Esophagus squamous epithelium (tissue), 5 donors: ENCODE measurements at places on chromosomes 16 and 17.
A peak's percentile ranks its signal among the peaks of the same experiment; 100 is the strongest.

DNA sequence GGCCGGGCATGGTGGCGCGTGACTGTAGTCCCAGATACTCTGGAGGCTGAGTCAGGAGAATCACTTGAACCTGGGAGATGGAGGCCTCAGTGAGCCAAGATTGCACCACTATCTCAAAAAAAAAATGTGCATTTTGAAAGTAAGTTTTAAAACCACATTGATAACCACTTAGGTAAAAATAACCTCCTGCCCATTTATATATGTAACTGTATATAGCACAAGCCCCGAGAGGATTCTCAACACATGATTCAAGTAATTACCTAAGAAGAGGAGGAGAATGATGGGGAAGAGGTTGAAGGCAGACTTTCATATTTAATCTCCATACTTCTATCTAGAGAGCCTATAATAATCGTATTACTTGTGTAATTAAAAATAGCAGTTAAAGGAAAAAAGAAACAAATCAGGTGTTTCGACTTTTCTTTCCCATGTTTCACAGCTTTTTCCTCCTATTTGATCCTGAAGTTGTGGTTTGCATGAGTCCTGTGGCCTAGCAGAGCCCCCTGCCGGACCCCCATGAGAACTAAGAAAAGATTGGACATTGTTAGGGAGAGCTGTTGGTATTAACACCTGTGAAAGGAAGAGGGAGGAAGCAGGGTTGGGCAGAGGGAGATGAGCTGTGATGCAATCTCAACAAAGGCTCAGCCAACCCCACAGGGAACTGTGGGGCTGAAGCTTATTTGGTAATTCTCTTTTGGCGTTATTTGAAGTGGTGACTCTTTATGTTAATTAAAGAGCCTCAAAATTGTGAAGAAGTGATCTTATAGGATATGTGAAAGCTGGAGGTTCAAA is 22.1 kb downstream of the PMFBP1 start:
- H3K27me3 ChIP-seq = no peaks in the 10 kb centered on the region
- no peaks in the 10 kb centered on the region for H3K36me3 ChIP-seq
- H3K4me3 ChIP-seq = no peak overlapping the region
- no peaks in the 10 kb centered on the region for H3K4me1 ChIP-seq
- no peak for DNase-seq

DNA sequence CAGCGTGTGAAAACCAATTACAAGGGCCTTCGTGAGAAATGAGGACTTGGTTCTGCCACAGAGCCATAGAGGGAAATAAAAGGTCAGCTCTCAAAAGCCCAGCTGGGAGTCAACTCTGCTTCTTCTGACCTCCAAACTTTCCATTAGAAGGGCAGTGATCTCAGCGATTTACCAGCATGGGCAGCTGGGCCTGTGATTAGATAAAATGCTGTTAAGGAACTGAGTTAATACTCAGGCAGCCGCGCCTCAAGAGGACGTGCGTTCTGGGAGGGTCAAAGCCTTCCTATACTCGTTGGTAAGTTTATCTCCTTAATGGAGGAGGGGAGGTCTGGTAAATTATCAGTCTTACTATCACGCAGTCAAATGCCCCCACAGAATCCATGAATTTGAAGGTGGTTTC is 480.2 kb upstream of the ERCC4 start:
- DNase-seq = no peak
- H3K4me3 ChIP-seq = no peak overlapping the region
- no peaks in the 10 kb centered on the region for H3K27me3 ChIP-seq
- no peaks in the 10 kb centered on the region for H3K36me3 ChIP-seq
- H3K27ac ChIP-seq = no peak overlapping the region

GRCh38 chr16:2511128-2511800 is 2.5 kb upstream of the ATP6V0C start:
- peaks cover 24% of the 10 kb centered on the region for H3K4me1 ChIP-seq
- no peaks in the 10 kb centered on the region for H3K27me3 ChIP-seq
- DNase-seq = no peak
- H3K27ac ChIP-seq = no peak overlapping the region
- H3K4me3 ChIP-seq = no peak overlapping the region

- H3K36me3 ChIP-seq = no peaks in the 10 kb centered on the region
- H3K27ac ChIP-seq = peak overlapping the region; percentile 75
- H3K4me3 ChIP-seq = no peak overlapping the region
- H3K27me3 ChIP-seq = peaks cover 5% of the 10 kb centered on the region
- peaks cover 54% of the 10 kb centered on the region for H3K4me1 ChIP-seq
Observed at GRCh38 chr17:78324391-78325075, 35.3 kb downstream of the SOCS3 start.

DNA sequence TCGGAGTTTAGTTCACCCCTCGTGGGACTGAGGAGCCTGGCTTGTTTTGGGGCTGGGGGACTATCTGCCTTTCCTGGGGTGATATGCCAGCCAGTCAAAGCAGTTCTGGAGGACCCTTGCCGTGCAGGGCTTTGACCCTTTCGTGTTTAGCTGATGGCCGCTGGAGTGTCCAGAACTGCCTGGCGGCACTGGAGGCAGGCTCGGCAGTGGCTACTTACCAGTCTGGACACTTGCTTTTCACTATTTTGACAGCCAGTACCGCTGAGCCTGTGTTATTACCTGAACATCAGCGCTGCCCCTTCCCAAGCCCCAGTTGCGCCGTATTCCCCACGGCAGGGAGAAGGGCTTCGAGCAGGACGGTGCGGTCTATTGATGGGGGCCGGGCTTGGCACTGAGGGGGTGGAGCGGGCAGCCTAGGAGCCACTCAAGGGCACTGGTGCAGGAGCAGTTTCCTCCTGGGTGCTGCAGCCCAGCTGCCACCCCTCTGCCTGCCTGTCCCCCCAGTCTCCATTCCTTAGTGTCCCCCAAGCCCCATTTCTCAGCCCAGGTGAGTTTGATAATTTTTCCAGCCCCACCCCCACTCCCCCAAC is 18.6 kb downstream of the CCDC92B start:
- no peaks in the 10 kb centered on the region for H3K27me3 ChIP-seq
- H3K36me3 ChIP-seq = no peaks in the 10 kb centered on the region
- no peak for DNase-seq
